ENCODE measurements at places on chromosomes 5 and 9.

- no peak for DNase-seq
Observed at GRCh38 chr5:78576376-78576775, 72.2 kb downstream of the LHFPL2 start.

DNA sequence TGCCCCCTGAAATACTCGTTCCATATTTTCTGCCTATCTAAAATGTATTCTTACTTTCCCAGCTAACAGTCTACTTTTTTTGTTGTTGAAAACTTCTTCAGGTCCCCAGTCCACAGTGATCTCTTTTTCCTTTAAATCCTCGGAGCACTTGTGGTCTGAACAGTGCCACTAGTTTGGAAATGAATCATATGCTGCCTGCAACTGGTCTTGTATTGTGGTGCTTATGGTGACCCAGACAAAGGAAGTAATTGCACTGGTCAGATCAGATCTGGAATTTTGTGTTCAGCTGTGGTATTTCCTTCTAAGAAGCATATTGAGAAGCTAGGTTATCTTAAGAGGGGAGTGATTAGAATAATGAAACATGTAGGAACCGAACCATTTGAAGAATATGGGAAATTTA is 2.9 kb downstream of the UNC13B start:
- DNase-seq: peak; percentile 20

DNA sequence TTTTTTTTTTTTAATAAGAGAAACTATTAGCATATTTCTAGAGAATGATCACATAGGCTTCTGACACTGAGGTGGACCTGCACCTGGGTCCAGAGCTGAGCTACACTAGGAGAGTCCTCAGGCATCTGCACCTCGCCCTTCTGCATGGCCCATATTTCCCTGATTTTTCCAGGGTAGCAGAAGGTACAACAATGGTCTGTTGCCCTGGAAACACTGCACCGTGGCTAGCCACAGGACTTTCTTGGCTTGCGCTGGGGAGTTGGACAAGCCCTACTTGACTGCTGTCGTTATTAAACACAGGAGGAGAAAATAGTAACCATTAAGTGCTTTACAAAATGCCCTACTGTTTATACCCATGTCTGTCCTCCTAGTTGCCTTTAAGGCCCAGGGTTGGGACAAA is 615.7 kb upstream of the MEF2C start:
- DNase-seq: no peak

- DNase-seq: no peak
Observed at GRCh38 chr5:72397836-72398235, 77.7 kb downstream of the PTCD2 start.

GRCh38 chr5:74243634-74244033 is 396.9 kb downstream of the ENC1 start:
- peak; percentile 48 for DNase-seq

DNA sequence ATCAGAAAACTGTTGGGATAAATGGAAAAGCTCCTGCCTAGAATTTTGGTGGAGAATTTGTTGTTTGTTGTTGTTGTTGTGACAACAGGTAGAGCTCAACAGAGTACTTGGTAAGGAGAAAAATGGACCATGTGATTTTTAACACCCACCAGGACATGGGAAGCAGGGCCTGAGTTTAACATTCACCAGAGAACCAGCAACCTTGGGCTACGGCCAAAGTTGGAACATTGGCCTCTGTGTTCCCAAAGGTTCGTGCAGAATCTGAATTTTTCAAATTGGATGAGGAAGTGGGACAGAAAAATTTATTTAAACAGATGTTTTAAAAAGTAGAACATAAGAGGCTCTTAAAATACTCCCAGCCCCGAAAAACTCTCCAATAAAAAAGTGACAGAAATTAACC is 127.0 kb downstream of the GNA14 start:
- no peak for DNase-seq

DNA sequence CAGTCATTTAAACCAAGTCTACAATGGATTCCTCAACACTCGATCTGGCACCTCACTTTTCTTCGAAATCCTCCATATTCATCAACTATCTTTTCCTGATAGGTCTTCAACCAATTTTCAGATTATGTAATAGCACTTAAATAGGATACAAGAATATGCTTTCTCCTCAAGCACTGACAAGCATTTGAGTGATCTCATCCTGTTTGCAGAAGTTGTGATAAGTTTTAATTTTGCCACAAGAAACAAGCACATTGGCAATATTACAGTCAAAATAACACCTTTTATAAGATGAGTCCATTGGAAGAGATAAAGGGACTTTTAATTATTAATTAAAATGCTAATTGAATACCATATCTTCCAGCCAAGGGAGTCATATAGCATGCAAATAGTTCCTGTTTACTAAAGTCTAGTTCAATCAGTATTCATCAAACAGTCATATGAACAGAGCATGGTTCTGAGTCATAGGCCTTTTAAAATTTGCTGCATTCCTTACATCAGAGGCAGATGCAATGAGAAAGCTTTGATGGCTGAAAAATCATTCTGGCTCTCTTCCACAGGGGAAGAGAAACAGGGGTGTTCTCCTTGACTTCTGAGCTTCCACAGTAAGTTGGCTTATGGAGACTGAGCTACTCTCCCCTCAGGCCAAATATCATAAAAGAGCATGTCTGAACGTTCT is 32.7 kb upstream of the ZCCHC9 start:
- DNase-seq: peak; percentile 88

GRCh38 chr9:33437898-33438297 is 9.5 kb downstream of the AQP3 start:
- no peak for DNase-seq

DNA sequence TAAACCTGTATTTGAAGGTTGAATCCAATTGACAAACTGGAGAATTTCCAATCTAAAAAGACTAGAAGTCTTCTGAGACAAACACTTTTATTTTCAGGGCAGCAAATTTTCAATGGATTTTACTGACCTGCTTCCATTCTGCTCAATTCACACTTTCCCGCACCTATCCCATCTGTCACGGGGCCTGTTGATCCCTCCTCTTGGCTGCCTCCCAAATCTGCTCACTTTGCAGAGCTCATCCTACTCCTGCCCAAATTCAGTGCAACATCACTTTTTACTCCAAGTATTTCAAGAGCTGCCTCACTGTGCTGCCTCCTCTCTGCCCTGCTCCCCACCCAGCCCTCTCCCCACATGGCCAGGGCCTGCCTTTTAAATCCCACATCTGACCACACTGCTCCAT is 35.1 kb downstream of the GOLM1 start:
- no peak for DNase-seq

- no peak for DNase-seq
Observed at GRCh38 chr9:15498246-15498995, 12.3 kb downstream of the PSIP1 start.

GRCh38 chr5:169826618-169827017 is 153.7 kb downstream of the INSYN2B start:
- no peak for DNase-seq

GRCh38 chr5:113271015-113271414 is 163.8 kb downstream of the TSSK1B start:
- peak; percentile 23 for DNase-seq

GRCh38 chr5:142201471-142201887 is 92.9 kb downstream of the NDFIP1 start:
- DNase-seq: peak; percentile 89

- DNase-seq: peak; percentile 94
Observed at GRCh38 chr5:147554261-147554817, 44.5 kb upstream of the DPYSL3 start.

DNA sequence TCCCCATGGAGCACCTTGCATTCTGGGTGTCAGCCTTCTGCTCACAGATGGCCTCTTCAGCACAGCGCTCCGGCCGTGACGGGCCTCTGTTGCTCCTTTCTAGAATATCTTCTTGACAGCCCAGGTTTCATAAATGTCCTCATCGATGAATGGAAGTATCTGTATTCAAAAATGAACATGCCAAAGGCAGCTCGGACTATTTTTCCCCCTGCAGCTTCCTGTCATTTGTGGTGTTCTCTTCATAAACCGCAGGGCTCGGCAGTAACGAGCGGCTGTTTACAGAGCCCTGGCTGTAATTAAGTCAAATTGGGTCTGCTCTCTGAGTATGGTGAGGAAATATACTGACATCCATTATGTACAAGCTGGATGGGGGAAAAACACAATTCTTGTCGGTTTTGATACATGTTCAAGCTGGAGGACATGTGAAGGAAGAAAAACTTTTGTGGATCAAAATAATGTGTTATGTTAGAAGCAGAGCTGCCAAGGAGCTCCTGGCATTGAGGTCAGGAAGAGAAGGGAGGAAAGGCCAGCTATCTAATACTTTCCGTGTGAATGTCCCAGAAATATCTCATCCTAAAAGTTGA is 154.1 kb upstream of the CD180 start:
- peak; percentile 36 for DNase-seq

GRCh38 chr5:148425808-148426207 is 42.0 kb downstream of the FBXO38 start:
- DNase-seq: no peak

DNA sequence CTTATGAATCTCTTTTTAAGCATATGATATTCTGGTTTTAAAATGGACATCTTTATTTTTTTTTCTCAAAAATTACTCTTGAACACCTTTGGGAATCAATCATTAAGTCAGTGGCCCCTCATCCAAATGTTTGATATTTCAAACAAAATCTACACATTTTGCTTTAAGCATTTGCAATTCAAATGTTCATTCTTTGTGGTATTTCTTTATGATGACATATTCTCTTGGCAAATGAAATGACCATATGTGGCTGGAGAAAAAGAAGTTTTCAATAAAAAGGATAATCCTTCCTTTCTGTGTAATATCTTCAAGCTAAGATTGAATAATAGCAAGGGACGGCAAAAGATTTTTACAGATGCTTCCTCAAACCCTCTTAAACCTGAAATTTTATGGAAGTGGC is 420.8 kb downstream of the MTRR start:
- peak; percentile 11 for DNase-seq

GRCh38 chr9:17613758-17614157 is 34.9 kb downstream of the SH3GL2 start:
- DNase-seq: peak; percentile 71

DNA sequence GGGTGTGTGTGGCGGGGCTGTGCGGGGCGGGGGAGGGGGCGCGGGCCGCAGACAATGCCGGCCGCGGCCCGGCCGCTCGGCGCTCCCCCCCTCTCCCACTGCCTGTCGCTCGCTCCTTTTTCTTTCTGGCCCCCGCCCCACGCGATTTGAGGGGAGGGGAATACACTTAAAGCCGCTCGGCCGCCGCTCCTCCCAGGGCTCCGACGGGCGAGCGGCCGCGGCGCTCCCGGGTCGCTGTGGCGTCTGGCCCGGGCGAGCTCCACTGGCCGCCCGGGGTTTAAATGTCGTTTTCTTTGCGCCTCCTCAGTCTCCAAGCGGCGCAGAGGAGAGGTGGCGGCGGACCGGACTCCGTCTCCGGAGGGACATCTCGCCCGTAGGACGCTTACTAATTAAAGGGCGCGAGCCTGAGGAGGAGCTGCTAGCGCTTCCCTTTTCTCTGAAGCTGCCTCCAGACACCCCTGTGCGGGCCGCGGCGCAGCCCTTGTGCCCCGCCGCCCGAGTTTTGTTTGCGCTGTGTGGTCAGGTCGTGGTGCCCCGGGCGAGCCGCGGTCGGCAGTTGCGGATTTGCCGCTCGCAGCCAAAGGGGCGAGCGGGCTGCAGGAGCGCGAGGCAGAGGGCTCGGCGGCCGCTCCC is 1.4 kb downstream of the ZSWIM6 start:
- DNase-seq: no peak

DNA sequence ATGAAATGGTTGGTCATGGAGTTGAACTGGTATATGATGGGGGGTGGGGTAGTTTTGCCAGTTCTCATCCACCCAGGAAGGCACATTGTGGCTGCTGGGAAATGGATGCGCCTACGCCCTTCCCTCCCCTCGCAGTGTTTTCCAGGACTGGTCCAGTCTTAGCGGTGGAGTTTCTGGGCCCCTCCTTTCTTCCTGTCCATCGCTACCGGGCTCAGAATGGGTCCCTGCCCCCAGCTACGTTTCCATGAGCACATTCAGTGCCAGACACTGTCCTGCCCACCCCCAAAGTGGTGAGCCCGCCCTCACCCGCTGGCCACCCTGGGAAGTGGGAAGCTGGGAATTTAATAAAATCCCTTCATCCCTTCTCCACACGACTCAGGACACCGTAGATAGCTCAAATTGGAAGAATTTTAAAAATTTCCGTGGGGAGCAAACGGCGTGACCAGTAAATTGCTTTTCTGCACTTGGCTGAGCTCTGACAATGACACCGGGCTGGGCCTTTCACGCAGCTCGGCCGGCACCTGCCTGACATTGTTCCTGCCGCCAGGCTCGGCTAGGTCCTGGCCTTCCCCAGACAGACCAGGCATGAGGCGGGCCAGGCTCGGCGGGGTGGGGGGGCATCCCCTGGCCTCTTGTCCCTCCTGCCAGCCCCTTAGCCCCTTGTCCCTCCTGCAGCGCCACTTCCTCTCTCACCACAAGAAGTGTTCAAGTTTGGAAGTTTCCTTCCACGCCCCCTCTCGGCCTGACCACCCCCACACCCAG is 3.6 kb downstream of the FGF18 start:
- DNase-seq: no peak

GRCh38 chr5:10724781-10725507 is 36.1 kb downstream of the DAP start:
- peak; percentile 45 for DNase-seq

- DNase-seq: no peak
Observed at GRCh38 chr9:6905850-6906375, 148.1 kb downstream of the KDM4C start.

Data from fibroblast of skin of abdomen (primary cell).